ENCODE measurements at places on chromosomes 7 and 10. TPM values are rescaled to one million over a fixed set of nuclear protein-coding genes. Genes with fewer than 3 reads are reported as not detected.

DNA sequence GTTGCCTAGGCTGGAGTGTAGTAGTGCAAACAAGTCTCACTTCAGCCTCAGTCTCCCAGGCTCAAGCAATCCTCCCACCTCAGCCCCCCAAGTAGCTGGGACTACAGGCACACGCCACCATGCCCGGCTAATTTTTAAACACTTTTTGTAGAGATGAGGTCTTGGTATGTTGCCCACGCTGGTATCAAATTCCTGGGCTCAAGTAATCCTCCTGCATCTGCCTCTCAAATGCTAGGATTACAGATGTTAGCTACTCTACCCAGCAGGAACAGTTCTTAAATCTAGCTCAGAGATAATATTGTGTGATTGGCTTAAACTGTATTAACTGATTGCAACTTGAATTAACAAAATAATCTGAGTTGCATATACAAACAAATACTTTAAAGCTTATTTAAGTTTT lies 82.9 kb downstream of the CDK14 start:
- DNase-seq, result no peak

GRCh38 chr10:71053169-71053895 lies 159.0 kb upstream of the UNC5B start:
- no peak for DNase-seq

GRCh38 chr7:50648570-50649169 lies 83.5 kb upstream of the DDC start:
- DNase-seq, result no peak

GRCh38 chr10:122271076-122271475 lies at the start of gene BTBD16:
Gene BTBD16 (plus strand): TSS chr10:122271296. CDS start chr10:122275082, 3,786 bp downstream.
- DNase-seq, result no peak

- no peak for DNase-seq
These were observed 24.7 kb upstream of the CRHR2 start for GRCh38 chr7:30706908-30707307.

Gene PRF1
- total RNA-seq, result not detected

Gene MACC1
- total RNA-seq, result 0.46 TPM

Gene AGAP9
- 2.9 TPM for total RNA-seq

DNA sequence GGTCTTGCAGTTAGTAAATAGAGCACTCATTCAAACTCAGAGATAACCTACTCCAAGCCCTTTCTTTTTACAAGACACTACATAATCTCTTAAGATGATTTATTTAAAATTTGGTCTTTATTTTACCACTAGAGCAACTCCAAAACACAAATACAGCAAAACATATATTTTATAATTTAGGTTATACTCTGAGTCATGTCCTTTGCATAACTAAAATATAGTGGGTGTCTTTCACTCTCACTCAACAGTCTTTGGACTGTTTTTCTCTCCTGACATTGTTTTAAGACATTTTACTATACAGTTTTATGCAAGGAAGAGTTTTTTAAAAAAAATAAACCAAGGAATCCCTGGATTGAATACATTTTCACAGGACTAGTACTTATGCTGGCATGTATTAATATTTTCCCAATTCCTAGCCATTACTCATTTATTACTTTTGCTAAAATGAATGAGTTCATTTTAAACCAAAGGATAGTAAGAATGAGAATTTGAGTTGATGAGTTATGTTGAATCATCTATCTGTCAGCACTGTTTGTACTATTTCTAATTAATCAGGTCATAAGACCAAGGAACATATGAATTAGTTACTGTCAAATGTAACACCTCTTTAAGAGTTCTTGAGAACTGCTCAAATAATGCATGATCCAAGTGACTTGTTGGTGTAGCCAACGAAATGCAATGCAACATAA lies 303.1 kb upstream of the FZD1 start:
- no peak for DNase-seq

DNA sequence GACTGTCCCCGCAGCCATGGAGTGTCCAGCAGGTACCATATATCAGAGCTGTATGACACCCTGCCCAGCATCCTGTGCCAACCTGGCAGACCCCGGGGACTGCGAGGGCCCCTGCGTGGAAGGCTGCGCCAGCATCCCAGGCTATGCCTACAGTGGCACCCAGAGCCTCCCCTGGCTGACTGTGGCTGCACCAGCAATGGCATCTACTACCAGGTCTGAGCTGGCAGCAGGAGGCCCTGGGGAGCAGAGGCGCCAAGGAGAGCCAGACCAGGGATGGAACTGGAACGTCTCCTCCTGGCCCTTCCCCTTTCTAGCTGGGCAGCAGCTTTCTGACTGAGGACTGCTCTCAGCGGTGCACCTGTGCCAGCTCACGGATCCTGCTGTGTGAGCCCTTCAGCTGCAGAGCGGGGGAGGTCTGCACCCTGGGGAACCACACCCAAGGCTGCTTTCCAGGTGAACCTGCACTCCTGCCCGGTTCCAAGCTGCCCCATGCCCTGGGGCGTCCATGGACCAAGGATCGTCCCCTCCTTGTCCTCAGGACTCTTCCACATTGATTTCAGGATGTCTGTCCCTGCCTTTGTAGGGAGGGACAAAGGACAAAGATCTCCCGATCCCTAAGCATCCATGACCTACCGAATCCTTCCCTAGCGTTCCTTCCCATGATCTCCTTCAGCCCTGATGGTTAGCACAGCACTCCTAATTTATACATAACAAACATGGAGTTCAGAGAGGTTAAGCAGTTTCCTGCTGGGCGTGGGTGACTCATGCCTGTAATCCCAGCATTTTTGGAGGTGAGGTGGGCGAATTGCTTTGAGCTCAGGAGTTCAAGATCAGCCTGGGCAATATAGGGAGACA lies 33.3 kb downstream of the EPHB4 start:
- no peak for DNase-seq

Gene GDF2
- not detected for total RNA-seq

Gene UNCX
- total RNA-seq, result not detected

GRCh38 chr7:155832581-155832981 lies 20.3 kb upstream of the SHH start:
- DNase-seq, result no peak

DNA sequence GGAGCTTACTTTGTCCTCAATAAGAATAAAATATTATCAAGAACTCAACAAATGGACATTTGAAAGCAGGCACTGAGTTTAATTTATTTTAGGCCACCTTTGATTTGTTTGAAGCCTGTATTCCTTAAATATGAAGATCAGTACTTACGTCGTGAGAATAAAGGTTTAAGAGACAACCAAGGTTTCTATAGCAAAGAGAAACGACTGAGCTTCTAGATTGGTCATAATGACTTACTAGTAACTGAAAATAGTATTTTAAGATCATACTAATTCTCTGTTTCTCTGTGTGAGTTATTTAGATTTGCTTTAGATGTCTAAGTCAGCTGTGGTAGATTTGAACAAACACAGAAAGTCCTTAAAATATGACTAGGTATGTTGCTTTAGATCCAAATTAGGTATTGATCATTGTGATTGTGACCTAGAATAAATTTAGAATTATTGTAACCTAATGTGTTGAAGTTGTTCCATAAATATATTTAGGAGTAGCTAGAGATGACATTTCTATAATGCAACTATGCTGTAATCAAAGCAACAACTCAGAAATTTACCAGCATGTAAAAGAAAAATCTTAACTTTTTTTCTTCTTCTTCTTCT lies 2.4 kb upstream of the GLCCI1 start:
- DNase-seq, result no peak

All from H4 (cell line).